Cerebellar nuclear complex (tissue), 1 donor: ENCODE measurements at places on chromosomes 7 and 10.

GRCh38 chr10:130809761-130810515, 501.6 kb downstream of the TCERG1L start:
- no peak for DNase-seq

- DNase-seq = no peak
Observed at GRCh38 chr7:8391353-8392062, 41.9 kb upstream of the NXPH1 start.

DNA sequence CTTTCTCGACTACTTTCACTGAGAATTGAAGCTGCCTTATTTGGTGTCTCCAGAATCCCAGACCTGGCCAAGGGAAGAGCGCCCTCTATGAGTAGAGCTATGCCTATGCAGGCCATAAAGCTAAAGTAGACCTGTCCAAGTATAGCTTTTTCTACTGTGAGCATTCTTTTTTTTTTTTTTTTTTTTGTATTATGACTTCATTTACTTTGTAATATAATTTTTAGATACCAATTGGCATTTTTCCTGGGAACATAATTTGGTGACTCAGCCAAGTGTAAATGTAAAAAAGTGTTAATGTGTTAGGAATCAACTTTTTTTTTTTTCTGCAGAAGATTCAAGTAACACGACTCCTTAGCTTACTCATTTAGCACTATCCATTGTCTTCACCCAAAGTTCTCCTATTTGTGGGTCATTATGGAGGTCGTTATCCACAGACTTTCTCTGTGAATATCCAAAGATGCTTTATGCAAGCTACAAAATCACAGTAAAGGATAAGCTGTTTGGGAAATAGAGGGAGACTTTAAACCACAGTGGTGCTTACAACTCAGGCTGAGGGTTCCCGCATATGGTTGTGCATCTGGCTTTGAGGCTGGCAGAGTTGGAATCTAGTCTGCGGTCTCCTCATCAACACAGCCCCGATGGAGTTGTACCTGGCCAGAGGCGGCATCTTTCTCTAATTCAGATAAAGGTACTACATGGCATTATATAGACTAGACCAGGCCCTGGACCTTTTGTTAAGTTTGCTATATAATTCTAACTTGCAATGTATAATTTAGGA, 1040.2 kb upstream of the SORCS1 start:
- DNase-seq = no peak

GRCh38 chr7:112654322-112655216, 135.6 kb downstream of the TMEM168 start:
- no peak for DNase-seq

DNA sequence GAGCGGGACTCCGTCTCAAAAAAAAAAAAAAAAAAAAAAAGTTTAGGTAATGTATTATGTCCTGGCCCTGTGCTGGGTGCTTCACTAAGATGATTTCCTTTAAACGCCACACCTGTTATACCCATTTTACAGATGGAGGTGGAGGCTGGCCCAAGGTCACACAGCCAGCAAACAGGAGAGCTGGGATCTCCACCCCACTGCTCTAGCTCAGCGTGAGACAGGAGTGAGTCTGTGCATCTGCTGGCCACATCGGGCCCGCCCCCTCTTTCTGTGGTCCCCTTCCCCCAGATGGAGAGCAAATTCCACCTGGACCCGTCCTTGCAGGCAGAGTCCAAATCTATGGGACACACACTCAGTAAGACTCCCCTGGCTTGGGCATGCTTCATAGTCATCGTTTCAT, 51.0 kb downstream of the LHPP start:
- no peak for DNase-seq

- DNase-seq = no peak
Observed at GRCh38 chr10:128156999-128157755, 31.0 kb upstream of the MKI67 start.

- no peak for DNase-seq
Observed at GRCh38 chr7:92988941-92989545, 128.7 kb downstream of the SAMD9 start.

- DNase-seq = no peak
Observed at GRCh38 chr10:127423218-127423915, 125.7 kb upstream of the NPS start.

GRCh38 chr7:77783111-77783510, 15.1 kb downstream of the TMEM60 start:
- no peak for DNase-seq

DNA sequence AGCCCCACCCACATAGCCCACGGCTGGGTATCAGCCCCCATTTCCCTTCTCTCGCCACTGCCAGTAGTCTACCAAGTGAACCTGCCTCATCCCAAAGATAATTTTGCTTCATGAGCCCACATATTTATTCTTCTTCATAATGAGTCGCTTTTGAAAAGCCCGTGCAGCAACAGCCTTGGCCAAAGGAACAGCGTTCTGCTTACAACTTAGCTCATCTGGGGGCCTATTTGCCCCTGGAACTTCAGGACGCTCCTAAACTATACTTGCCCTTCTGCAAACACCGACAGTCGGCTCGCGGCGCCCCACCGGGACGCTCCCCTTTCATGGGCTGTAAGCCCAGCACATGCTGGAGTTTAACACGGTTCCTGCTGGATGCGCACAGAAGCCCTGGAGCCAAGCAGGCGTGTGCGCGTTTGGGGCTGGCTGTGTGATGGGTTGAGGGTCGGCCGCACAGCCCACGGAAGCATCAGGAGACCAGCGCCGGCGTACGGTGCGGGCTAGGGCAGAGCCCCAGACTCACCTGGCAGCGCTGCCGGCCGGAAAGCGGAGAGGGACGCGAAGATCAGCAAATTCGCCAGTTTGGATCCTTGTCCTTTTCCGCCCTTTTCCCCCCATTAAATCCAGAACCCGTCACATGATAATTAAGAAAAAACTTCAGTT, 370 bp downstream of the TMEM60 start:
- no peak for DNase-seq

- DNase-seq = no peak
Observed at GRCh38 chr7:2440608-2441245, 35.5 kb downstream of the GRIFIN start.

GRCh38 chr7:137127806-137128205, 215.7 kb downstream of the PTN start:
- no peak for DNase-seq

DNA sequence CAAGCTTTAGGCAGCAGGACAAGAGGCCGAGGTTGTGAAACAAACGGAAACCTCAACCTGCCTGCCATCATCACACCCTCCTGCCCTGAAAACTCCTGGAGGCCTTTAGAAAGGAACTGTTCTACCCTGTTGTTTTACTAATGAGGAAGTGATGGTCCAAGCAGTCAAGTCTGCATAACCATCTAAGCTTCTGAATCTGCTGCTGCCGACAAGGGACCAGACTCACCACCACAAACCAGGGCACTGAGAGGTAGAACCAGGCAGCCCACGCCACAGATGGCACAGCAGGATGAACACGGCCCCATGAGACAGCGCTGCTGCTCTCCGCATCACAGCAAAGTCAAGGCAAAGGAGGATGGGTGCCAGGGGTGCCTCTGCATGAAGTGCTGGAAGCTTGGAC, 209.4 kb downstream of the CELF2 start:
- no peak for DNase-seq

- no peak for DNase-seq
Observed at GRCh38 chr7:30986738-30987137, 23.0 kb downstream of the GHRHR start.

DNA sequence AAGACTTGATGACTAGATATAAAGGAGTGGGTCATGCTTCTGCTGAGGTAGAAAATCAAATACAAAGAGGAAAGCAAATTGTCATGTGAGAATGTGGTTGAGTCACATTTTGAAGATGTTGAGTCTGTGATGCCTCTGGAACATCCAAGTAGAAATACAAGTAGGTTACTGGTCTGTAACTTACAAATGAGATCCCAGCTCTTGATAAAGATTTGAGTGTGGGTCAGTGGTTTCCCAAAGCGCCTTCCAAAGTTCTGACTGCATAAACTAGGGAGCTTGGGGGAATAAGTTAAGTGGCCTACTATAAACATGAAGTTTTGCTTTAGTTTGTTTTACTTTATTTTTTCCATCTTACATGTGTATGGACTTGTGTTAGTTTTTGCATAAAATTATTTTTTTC, 144.3 kb upstream of the ETV1 start:
- no peak for DNase-seq

DNA sequence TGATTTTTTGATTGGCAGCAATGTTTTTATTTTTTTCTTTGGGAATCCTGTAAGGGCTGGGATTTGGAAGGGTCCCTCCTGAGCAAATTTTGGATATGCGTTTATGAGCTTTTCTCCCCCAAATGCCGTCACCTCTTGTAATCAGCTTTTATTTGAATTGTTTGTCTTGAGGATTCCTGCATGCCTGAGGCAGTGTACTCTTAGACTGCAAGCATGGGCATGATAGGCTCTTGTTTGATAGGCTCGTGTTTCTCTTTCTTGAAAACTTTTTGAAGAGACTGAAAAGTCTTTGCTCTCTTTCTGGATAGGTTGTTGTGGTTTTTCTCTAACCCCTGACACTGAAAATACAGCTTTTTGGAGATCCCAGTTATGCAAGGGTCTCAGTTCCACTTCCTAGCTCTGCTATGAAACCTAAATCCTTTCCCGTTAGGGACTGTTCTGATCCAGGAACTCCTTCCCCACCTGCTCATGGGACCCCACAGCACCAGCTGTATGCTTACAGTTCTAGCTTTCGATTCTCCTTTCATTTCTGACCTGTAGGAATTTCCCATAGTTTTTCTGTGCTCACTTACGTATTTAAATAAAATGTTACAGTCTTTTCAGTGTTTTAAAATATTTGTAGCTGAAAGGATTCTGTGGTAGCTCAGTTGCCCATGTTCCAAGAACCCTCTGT, 17.2 kb downstream of the TSPAN13 start:
- DNase-seq = no peak

DNA sequence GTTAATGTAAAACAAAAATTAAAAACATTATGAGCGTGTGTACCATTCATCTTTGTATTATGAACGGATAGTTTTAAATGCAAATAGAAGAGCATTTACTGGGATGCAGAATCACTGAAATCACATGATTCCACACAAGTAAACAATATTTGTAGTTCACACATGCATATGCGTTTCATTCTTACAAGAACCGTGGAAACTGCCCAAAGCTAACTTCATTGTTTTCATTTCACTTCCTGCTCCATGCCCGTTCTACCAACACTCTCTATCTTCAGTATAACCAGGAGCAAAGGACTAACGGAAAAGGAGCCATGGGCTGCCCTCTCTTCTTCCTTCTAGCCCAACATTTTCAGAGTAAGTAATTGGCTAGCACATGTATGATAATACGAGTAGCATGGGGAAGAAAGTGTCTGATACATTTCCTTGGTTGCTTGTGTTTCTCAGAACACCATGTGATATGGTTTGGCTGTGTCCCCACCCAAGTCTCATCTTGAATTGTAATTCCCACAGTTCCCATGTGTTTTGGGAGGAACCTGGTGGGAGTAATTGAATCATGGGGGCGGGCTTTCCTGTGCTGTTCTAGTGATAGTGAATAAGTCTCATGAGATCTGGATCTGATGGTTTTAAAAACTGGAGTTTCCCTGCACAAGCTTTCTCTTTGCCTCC, 38.8 kb downstream of the ZNF783 start:
- DNase-seq = no peak

GRCh38 chr7:94183891-94184290, 179.7 kb upstream of the BET1 start:
- DNase-seq = no peak

DNA sequence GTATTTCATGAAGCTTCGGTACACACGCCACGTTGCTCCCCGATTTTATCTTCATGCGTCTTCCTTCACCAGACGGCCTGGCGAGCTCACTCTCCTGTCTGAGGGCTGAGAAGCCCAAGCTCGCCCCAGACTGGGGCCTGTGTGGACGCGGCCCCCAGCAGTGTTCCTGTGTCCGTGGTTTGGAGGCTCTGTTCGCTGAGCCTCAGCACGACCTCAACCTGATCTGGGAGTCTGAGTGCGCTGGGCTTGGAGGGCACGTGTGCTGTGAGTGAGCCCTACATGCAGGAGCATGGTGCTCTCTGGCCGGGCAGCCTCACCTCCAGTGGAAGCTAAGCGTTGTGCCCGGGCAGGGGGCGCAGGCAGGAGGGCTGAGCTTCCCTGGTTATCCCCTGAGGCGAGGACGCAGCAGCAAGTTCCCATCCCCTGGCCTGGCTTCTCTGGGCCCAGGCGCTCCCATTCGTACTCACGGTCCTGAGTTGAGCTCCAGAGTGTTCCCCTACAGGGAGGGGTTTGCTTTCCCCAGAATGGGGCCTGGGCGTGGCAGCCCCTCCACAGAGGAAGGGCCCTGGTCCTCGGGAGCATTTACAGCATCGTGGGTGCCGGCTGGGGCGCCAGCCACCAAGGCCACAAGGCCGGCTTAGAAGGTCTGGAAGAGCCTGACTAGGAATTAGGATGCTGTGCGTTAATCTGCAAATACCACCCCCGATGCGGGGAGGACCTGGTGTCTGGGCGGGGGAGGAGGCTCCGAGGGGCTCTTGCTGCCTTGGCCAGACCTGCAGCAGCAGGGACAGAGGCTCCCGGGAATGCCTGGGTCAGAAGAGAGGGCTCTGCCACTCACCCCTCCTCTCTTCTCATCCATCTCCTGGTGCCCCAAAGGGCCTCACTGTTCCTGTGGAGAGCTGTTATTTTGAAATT, 400.6 kb downstream of the DNAJB6 start:
- DNase-seq = no peak

DNA sequence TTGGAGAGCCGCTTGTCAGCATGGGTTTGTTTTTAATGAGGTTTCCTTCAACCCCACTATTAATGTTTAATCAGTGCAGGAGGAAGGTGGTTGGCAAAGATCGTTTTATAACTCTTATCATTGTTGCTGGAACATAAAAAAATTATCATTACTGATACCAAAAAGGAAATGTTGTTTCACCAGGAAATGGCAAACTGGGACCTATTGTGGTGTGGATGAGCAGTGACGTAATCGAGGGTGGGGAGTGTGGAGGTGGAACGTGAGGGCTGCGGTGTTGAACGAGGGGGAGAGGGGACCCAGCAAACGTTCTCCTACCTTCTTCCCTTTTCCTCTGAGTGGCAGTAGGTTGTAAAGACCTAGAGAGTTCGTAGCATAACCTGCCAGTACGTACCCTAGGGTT, 71.9 kb upstream of the TOMM7 start:
- no peak for DNase-seq

- no peak for DNase-seq
Observed at GRCh38 chr7:2431260-2431867, 28.0 kb downstream of the CHST12 start.

DNA sequence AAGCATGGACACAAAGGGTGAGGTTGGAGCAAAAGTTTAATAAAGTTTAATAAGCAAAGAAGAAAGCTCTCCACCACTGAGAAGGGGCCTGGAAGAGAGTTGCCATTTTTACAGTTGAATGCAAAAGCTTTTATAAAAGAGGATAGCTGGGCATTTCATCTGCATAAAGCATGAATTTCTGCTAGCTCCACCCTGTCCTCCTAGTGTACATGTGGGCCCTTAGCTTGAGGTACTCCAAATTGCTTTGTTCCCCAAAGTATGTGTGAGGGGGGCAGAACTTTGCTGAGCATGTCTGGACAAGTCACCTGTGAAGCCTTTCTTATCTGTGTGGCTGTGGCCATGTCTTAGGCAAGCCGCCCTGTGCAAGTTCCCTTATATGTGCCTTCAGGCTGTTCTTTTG, 22.6 kb upstream of the CROT start:
- DNase-seq = no peak

DNA sequence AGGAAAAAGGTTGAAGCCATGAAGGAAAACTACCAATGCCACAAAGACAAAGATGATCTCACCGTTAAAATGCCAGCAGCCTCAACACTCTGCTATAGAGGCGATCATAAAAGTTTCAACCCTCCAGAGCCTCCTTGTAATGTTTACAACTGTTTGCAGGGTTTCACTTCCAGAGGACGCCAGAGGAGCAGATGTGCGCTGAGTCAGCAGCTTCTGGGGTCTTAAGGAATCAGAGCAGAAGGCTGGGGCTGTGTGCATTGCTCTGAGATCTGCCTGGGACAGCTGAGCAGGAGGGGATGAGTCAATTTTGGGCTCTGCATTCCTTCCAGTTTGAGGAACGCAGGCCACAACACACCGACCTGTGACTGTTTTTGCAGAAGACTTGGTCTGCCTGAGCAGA, 98.3 kb downstream of the TMEM130 start:
- no peak for DNase-seq
